ENCODE measurements at places on chromosomes 2 and 18. TPM values are rescaled to one million over a fixed set of nuclear protein-coding genes. Genes with fewer than 3 reads are reported as not detected.

Gene CXCR1
- total RNA-seq: not detected

Gene VSNL1
- not detected for total RNA-seq

GRCh38 chr18:61995618-61996017 lies 102.8 kb upstream of the RNF152 start:
- no peaks in the 10 kb centered on the region for H3K4me1 ChIP-seq
- DNase-seq: no peak
- H3K27ac ChIP-seq: no peak overlapping the region
- H3K36me3 ChIP-seq: no peaks in the 10 kb centered on the region
- peaks cover 16% of the 10 kb centered on the region for H3K27me3 ChIP-seq

GRCh38 chr2:212428681-212429478 lies 109.7 kb downstream of the ERBB4 start:
- H3K27ac ChIP-seq: no peak overlapping the region
- H3K4me3 ChIP-seq: no peak overlapping the region
- no peaks in the 10 kb centered on the region for H3K36me3 ChIP-seq
- DNase-seq: no peak

DNA sequence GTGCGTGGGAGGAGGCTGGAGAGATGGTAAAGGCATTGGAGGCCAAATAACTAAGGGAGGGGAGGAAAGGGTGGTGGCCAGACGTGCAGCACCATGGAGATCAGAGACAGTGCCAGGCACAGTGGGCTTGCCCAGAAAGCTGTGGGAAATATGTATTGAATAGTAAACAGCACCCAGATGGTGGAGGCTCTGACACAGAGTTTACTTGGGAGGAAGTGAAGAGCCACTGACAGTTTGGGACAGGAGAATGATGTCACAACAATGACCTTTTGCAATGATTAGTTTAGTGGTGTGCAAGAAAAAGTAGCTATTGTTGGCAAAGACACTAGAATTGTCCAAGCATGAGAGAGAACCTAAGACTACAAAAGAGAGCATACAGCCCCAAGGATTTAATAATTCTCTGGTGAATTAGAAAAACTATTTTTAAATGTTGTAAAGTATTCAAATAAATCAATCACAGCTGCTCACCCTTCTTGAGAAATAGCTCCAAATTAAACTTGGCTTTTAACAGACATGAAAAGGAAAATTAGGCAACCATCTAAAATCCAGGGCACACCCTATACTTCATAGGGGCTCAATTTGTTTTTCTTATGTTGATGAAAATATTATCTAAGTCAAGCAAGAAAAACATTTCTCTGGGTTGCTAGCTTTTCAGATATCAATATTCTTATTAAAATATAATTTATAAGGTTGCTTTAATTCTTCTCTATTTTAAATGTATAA lies 458.7 kb upstream of the HNRNPA3 start:
- DNase-seq: no peak
- no peak overlapping the region for H3K4me3 ChIP-seq
- H3K4me1 ChIP-seq: no peaks in the 10 kb centered on the region
- H3K36me3 ChIP-seq: no peaks in the 10 kb centered on the region

Data from T-helper 17 cell (primary cell).